GF-D8 (cell line): ENCODE measurements at places on chromosomes 12 and 14.
A peak's percentile ranks its signal among the peaks of the same experiment; 100 is the strongest.

DNA sequence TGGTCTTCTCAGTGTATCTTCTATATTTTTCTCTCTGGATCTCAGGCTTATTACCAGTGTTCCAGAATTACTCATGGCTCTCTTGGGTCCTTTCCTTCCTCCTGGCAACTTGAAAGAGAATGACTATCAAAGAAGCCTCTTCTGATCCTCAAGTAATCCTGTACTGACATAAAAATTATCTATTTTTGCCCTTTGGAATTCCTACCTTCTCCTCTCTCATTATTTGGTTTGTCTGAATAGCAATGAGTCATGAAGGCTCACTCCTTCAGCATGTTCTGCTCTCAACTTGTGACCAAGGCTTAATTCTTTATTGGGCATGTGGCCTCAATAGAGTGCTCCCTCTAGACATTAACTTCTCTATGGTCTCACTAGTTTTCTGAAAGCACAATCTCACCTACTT, 553.6 kb upstream of the ATP2B1 start:
- DNase-seq: no peak

- DNase-seq: no peak
These were observed 14.4 kb downstream of the NIN start for GRCh38 chr14:50816395-50817047.

- no peak for DNase-seq
These were observed 103.9 kb upstream of the RFLNA start for GRCh38 chr12:124191024-124191359.

GRCh38 chr12:53046655-53047220, 3.1 kb upstream of the TNS2 start:
- DNase-seq: peak; percentile 12

GRCh38 chr12:66199831-66200509, 11.0 kb downstream of the IRAK3 start:
- DNase-seq: no peak

- DNase-seq: no peak
These were observed 217.7 kb downstream of the PTPRO start for GRCh38 chr12:15540005-15540404.

- no peak for DNase-seq
These were observed 95.2 kb downstream of the GCH1 start for GRCh38 chr14:54807428-54807827.

DNA sequence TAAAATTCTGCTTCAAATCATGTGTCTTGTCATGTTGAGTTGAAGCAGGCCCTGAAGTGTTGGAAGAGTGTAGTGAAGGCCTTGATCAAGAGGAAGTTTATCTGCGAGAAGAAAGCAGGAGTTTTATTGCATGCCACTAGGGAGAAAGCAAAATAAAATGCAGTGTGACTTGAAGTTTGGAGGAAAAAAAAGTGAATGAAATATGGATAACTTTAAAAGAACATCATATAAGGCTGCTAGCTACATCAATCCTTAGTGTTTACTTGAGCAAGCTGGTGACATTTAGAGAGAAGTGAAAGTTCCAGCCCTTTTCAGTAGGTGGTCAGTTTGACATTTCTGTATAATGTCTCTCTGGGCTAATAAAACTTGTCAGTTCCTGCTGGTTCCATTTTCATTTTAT, 841.1 kb downstream of the TMTC2 start:
- DNase-seq: no peak

DNA sequence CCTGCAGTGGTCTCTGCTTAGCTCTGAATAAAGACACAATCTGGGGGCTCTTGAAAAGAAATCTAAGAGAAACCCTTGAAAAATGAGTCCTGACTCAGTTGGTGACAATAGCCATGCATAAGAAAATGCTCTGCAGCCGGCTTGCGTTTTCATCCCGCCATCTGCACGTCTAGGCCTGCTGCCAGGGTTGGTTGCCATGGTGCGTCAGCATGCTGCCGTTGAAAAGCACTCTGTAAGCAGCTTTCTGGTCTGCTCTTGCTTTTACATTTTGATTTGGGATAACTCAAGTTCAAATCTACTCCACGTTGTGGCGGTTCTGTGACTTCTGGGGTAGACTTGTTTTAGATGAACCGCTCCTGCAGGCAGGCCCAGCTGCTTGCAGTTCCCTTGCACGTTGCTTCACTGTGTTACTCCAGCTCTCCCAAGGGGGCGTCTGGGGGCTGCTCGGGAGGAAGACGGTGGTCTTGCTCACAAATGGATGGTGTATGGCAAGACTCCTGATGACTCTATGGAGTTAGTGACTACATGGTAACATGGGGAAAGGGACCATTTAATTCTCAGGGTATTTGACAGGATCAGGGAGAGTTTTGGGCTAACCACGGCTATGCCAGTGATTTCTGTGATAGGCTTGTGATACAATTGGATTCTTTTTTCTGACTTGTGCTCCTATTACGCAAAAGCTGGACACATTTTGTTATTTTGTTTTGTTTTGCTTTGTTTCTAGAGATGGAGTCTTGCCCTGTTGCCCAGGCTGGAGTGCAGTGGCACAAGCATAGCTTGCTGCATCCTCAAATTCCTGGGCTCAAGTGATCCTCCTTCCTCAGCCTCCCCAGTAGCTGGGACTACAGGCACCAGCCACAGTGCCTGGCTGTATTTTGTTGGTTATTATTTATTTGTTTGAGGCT, 15.8 kb downstream of the WNT5B start:
- no peak for DNase-seq

DNA sequence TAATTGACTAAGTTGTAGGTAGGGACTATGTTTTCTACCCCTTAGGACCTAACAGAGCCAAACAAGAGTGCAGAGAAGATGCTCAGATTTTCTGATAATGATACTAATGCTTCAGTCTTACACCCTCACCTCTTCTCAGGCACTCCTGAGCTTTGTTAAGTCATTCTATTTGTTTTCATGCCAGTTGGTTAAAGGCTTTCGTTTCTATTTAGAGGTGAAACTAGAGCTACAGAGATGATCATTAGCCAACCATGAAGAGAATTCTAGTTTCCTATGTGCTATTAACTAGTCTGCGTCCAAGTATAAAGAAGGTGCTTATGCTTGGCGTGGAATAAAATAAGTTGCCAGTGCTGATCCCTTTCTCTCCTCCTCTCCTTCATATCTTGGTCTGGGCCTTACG, 34.6 kb upstream of the PYGL start:
- no peak for DNase-seq

DNA sequence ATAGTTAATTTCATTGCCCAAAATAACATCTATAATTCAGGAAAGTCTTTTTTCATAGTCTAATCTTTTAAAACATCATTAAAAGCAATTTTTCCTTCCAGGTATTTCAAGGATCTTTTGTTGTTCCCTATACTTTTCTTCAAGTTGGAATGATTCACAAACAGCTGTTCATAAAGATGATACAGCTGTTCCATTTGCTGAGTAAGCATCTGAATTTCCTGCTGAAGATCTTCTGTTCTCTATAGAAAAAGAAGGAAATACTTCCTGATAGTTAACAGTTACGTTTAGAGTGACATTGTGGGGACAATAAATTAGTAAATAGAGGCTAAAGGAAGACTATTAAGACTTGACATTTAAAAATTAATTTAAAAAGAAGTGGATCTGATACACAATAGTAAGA, 30.3 kb upstream of the ESR2 start:
- no peak for DNase-seq

- DNase-seq: peak; percentile 83
These were observed 155.5 kb downstream of the PRKCH start for GRCh38 chr14:61476754-61477410.

- no peak for DNase-seq
These were observed 40.2 kb downstream of the ETV6 start for GRCh38 chr12:11689591-11690186.

GRCh38 chr14:35286707-35287106, 5.5 kb upstream of the PSMA6 start:
- peak; percentile 90 for DNase-seq

- DNase-seq: no peak
These were observed 117.7 kb downstream of the GPR135 start for GRCh38 chr14:59347511-59347900.

DNA sequence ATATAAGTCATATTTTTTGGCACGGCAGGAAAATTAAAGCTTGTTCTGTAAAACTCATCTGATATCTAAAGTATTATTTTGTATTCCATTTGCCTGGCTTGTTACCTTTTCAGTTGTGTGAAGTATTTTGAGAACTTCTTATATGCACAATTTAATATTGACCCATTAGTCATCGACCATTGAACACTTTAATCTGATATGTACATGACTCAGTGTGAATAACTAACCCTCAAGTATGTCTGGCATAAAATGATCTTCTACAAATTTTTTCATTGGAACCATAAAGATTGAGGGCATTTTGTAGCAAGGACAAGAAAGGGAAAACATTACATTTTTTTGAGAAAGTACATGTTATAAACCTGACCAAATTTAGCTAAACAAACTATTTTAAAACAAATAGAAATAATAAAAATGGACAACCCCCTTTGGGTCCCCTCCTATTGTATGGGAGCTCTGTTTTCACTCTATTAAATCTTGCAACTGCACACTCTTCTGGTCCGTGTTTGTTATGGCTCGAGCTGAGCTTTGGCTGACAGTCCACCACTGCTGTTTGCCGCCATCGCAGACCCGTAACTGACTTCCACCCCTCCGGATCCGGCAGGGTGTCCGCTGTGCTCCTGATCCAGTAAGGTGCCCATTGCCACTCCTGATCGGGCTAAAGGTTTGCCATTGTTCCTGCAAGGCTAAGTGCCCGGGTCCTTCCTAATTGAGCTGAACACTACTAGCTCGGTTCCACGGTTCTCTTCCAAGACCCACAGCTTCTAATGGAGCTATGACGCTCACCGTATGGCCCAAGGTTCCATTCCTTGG, 118.8 kb downstream of the SLC6A15 start:
- no peak for DNase-seq

- DNase-seq: no peak
These were observed 300 bp upstream of the TTC5 start for GRCh38 chr14:20306079-20306423.

DNA sequence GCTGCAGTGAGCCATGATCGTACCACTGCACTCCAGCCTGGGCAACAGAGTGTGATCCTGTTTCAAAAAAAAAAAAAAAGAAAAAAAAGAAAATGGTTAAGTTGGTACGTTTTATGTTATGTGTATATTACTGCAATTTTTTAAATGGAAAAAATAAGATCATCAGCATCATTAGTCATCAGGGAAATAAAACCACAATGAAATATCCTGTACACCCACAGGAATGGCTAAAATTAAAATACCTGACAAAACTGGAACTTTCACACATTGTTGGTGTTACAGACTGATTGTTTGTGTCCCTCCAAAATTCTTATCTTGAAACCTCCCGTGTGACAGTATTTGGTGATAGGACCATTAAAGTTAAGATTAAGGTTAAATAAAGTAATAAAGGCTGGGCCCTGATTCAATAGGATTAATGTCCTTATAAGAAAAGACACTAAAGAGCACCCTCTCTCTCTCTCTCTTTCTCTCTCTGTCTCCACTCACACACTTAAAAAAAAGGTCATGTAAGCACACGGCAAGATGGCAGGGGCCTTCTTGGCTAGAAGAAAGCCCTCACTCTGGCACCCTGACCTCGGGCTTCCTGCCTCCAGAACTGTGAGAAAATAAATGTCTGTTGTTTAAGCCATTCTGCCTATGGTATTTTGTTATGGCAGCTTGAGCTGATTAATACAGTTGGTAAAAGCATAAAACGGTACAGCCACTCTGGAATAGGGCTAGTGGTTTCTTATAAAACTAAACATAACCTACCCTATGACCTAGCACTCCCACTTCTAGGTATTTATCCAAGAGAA, 48.3 kb upstream of the ZFP36L1 start:
- no peak for DNase-seq

DNA sequence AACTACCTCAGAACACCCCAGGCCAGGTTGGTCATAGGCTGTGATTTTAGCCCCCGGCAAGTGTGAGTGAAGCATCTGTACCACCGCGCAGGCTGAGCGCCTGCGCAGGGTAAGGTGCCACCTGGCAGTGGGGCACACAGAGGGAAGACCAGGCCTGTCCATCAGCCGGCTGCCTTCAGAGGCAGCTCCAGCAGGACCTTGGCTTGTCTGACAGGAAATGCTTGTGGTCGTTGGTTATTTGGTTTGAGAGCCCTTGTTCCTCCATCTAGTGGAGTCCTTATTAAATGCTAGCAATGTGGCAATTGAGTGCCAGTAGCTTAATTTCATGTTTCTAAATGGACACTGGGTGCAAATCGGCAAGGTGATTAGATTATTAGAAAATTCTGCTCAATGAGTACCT, 27.5 kb downstream of the SLC25A29 start:
- peak; percentile 37 for DNase-seq

DNA sequence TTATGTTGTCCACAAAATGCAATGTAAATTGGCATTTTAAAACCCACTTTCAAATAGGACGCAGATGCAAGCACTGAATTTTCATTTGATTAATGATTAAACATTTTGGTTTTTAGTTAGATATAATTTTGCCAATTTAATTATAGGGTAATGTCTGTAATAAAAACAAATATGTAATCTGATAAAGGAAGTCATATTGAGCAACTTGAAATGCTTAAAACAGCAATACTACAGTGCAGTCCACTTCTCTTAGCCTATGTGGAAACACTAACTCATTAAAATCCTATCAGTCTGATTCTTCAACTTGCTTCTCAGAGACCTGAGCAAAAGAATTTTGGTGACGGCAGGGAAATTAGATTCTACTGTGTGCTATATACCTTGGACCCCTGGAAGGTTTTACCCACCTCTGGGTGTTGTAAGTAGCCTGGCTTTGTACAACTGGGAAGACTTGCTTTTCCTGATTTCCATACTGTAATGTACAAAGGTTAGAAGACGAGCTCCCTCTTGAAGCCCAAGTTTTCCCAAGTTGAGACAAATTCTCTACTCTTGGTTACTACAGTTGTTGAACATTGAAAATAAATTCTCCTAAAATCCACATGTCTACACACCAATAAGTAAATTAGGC, 4.1 kb downstream of the TRHDE start:
- no peak for DNase-seq

DNA sequence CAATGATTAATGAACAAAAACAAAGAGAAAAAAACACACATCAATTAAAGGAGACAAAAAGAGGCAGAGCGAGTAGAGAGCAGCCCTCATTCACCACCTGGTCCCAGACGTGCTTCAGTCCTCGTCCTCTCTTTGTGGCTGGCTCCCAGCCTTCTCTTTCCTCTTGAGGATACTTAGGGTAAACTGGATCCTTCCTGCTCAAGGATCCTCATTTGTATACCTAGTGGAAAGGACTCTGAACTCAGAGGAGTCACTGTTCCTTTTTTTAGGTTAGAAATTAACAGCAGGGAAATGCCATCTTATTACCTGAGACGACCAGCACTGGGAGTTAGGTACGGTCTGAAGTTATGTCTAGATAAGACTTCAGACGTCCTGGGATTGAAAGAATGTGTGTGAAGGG, 9.7 kb downstream of the MLEC start:
- no peak for DNase-seq
